T-helper 1 cell (primary cell): ENCODE measurements at places on chromosomes 11 and 22.

GRCh38 chr22:19983741-19984140, 32.9 kb downstream of the ARVCF start:
- no peak for DNase-seq

DNA sequence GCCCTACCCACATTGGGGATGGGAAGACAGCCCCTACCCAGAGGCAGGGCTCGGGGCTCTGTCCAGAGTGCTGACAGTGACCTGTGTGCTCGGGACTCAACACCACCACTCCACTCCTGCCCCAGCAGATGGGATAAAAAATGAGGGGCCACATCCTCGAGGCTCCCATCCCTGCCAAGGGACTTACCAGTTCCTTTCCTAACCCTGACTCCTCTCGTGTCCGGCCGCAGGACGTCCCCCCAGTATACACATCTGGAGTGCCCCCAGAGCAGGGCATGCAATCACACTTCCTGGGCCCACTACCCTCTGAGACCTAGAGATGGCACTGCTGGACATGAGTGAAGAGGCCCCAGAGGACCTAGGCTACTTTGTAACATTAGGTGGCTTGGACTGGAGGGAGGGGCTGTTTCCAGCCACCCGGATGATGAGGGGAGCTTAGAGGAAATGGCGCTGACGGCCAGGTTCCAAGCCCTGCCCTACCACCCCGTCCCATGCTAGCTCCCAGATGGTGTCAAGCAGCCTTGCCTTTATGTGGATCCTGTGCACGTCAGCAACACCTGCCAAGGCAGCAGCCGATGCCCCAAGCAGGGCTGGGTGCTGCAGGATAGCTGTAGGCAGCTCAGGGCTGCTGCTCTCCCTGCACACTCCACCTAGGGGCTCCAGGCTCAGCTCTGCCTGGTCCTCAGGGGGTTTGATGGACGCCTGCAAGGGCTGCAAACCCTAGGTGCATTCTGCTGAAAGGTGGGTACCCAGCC, 86.6 kb downstream of the DGCR2 start:
- DNase-seq, result no peak

DNA sequence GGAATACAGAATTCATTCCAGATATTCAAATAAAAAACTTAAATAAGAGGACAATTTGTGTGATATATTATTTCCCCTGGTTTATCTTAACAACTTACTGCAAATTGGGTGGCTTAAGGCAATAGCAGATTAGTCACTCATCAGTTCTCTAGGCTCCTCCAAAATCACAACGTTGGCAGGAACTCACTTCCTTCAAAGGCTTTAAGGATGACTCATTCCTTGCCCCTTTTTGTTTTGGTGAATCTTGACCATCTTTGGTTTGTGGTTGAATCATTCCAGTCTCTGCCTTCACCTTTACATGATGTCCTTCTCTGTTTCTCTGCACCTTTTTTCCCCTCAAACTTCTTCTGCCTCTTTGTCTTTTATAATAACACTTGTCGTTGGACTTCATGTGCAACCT, 3.4 kb downstream of the OR10AG1 start:
- no peak for DNase-seq

GRCh38 chr22:31378123-31378522, 21.3 kb upstream of the DRG1 start:
- DNase-seq, result no peak

- DNase-seq, result no peak
Measured at GRCh38 chr22:42142771-42143461, 12.3 kb upstream of the CYP2D6 start.

- DNase-seq, result no peak
Measured at GRCh38 chr22:27643907-27644306, 157.6 kb downstream of the MN1 start.
